ENCODE measurements at places on chromosomes 7 and 10.

DNA sequence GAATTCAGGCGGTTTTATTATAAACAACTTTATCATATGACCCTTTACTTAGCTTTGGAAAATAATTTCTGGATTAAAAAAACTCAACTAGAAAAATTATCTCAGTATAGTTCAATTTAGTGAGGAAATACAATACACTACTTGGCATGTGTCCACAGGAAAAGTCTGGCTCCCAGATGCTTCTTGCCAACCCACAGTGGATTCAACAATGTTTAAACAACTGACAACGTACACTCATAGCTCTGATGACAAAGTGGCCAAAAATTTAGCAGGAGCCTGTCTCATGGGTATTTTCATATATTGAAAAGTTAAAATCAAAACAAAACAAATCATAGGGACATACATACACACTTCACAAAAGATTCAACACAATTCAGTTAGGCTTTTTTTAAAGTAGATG lies 158.8 kb downstream of the SKAP2 start:
- DNase-seq = peak; percentile 82

DNA sequence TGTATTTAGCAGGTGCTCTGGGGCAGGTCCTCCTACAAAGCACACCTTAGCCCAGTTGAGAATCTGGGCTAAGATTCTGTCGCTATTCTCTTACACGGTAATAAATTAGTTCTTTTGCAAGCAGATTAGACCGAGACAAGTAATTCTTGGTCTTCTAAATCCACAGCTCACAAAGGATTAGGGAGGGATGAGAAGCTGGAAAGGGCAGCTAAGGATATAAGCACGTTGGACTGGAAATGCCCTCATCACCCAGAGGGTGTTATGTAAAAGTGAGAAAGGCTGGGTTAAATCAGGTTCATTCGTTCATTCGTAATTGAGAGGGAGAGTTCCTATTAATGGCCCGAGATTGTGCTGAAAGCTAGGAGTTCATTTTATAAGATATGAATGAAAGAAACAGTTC lies 41.8 kb downstream of the PFKFB3 start:
- no peak for DNase-seq

DNA sequence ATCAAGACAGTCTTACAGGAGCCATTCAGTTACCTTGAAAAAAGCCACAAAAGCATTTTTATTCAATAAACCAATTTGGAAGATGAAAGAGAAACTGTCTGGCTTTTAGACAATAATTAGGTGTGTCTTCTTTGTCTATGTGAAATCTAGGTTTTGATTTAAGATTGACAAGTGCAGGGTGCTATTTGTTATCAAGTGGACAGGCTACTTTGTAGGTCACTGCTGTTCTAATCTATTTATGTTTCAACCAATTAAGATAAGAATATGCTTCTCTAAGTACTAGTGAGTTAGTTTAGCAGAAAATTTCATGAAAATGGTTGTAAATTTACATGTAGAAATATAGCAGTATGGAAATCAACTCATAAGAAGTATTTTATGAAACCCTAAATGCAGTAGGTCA lies 177.5 kb downstream of the CACNA2D1 start:
- DNase-seq = no peak

DNA sequence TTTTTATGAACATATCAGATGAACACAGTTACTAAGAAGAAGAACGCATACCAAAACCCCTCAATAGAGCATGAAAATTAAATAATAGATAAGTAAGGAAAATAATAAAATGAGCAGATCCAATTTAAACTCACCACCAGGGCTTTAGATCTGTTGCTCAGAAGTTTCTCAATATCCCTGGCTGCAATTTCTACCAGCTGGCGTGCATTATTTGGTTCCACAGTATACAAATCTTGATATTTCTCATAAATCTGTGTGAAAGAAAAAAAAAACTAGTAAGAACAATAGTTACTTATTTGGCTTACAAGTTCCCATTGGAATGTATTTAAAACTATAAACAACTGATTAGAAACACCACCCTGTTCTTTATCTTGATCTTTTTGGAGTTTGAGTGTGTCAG lies 108.6 kb downstream of the CACNA2D1 start:
- no peak for DNase-seq

GRCh38 chr10:24756283-24756682 lies 32.6 kb upstream of the ARHGAP21 start:
- DNase-seq = peak; percentile 65

DNA sequence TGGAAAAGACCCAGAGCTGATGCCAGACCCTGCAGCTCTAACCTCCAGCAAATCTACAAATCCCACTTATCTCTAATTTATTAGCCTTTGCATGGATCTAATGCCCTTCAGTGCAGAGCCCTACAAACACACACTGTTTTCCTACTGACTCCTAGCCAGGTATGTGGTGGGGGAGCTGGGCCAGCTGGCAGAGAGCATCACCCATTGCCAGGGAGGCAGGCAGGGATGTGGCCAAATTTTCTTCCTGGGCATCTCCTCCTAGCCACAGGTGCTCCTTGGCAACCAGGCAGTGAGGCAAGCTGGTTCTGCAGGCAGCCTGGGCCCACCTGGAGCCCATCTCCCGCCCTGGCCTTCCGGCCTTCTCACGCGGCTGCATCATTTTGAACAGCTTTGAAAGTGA lies 55.9 kb upstream of the EMX2 start:
- no peak for DNase-seq

GRCh38 chr10:114174695-114175188 lies 739 bp upstream of the CCDC186 start:
- DNase-seq = peak; percentile 79

DNA sequence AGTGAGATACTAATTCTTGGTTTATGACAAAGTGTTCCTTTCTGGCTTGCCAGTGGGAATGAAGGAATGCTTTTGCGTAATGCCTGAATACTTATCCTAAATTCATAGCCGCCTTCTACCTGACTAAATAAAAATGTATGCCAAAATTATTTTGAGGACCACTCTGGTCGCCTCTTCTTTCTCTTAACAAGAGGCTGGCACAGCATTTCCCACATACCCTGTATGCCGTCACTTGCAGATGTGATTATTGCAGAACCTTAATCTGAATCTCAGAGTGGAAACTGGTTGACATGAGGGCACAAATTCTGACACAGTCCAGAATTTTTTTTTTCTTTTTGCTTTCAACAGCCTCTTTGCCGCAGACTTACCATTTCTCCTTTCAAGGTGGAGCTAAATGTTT lies 124.6 kb upstream of the GLCCI1 start:
- no peak for DNase-seq

DNA sequence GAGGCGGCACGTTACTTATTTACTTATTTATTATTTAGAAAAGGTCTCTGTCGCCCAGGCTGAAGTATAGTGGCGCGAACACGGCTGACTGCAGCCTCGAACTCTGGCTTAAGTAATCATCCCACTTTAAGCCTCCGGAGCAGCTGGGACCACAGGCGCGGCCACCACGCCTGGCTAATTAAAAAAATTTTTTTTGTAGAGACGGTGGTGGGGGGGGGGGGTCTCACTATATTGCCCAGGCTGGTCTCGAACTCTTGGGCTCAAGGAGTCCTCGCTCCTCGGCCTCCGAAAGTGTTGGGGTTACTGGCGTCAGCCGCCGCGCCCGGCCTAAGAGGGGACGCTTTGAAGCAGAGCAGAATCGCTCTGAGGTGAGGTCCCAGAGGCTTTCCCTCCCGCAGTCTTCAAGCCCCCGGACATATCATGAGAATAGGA lies 675 bp upstream of the FRAT2 start:
- DNase-seq = no peak

DNA sequence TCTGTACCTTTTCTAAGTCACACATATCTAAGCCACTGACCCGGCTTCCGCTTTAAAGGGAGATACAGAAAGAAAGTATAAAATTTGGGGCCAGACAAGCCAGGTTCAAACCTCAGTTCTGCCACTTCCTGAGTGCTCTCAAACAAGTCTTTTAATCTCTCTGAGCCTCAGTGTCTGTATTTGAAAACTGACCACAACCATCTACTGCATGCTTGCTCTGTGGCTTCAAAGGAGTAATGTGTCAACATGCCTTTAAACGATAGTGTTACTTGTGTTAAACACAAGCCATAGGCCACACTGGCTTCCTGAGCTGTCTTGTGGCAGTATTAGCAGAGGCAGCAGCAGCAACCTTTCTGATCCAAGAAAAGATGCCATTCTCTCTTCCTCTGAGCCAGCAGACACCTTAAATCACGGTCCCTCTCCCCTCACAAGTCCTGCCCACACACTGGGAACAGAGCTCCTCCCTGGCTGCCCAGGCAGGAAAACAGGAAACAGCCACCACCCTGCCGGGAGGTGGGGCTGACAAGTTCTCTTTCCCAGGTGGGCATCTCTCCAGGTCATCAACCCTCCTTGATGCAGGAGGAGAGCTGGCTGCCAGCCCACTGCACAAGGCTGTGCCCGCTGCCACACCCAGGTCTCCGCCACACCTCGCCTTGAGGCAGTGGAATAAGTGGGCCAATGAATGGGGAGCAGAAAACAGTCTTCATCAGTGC lies 10.7 kb downstream of the HIP1 start:
- DNase-seq = peak; percentile 78

DNA sequence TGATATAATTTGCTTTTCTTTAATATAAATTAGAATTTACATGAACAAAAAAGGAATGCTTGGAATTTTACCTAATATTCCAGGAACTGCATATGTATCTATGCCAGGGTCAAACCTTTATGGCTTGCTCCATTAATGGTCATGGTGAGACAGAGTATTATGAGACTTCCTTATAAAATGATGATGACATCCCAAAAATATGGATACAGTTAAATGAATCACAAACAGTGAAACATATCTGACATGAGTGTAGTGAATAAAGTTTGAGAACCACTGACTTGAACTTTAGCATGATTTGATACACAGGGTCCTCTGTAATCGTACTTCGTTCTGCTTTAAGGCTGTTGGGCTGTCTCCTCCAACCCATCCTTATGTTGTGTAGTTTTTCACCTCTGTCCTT lies 51.8 kb downstream of the MARCHF5 start:
- DNase-seq = peak; percentile 50

- no peak for DNase-seq
These were observed 220.0 kb upstream of the TCERG1L start for GRCh38 chr10:131531265-131532190.

- no peak for DNase-seq
These were observed 68.1 kb downstream of the HTR5A start for GRCh38 chr7:155138204-155138603.

- DNase-seq = peak; percentile 75
These were observed 6.6 kb downstream of the LEP start for GRCh38 chr7:128247640-128248194.

GRCh38 chr7:78953726-78954363 lies 499.6 kb downstream of the MAGI2 start:
- DNase-seq = no peak

DNA sequence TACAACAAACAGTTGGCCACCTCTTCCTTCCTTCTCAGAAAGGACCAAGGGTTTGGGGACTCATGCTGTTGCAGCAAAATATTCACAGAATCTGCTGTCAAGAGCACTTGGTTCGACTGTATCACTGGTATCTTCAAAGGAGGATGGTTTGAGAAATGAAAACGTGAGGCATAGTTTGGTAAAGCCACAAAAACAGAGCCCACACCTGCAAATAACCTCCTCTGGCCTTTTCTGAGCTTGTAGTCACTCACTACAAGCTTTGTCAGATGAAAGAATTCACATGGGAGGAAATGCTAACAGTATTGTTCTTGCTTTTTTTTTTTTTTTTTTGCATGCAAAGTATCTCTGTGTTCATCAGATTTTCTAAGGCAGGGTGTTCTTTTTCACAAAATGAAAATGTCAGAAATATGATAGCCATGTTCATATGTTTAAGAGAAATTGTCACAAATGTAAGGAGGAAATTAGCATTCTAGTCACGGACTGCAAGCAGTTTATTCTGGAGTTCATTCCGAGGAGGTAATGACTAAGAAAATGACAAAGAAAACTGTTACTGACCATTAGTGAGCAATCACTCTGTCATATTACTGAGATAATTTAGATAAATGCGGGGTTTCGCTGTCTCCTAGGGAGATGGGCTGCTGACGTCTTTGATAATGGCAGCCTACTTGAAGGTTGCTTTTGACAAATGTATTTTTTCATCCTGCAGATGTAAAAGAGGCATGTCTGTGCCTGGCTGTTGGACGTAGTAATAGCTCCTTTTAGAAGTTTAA lies 117.8 kb upstream of the MYO3A start:
- no peak for DNase-seq

Measured in epithelial cell of esophagus (primary cell).